ENCODE measurements at places on chromosomes 2 and 18.

DNA sequence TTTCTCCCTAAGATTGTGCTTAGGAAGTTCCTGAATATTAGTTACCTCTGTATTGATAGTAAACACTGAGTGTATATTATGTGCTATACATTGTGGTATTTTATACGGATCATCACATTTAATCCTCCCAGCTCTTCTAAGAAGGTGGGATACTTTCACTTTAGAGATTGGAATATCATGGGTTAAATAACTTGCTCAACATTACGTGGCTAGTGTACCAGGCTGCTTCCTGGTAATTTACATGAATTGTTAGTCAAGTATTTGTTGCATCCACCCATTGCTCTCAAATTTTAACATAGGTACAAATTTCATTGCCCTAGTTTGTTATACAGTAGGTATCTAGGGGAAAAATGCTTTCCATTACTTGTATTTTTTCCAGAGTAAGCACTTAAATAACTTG lies 21.4 kb downstream of the FAM98A start:
- no peak for DNase-seq

- DNase-seq, result no peak
Measured at GRCh38 chr2:69789772-69790600, 39.5 kb upstream of the GMCL1 start.

GRCh38 chr2:152071092-152071491 lies 27.8 kb downstream of the CACNB4 start:
- no peak for DNase-seq

DNA sequence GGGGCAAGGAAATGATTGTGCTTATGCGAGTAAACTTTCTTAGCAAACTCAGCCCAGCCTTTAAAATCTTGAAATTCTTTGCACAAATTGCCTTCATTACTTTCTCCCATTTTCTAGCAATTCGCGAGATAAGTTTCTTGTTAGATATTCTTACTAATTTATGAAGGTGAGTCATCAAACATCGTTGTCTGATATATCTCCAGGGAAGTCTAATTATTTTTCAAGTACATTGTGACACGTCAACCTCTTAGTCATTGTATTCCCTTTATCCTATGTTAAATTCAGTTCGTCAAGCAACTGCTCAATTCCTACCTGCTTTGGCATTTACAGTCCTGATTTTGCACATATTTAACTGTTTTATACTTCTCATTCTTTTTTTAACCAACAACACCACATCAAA lies 854.5 kb upstream of the CRIM1 start:
- DNase-seq, result no peak

DNA sequence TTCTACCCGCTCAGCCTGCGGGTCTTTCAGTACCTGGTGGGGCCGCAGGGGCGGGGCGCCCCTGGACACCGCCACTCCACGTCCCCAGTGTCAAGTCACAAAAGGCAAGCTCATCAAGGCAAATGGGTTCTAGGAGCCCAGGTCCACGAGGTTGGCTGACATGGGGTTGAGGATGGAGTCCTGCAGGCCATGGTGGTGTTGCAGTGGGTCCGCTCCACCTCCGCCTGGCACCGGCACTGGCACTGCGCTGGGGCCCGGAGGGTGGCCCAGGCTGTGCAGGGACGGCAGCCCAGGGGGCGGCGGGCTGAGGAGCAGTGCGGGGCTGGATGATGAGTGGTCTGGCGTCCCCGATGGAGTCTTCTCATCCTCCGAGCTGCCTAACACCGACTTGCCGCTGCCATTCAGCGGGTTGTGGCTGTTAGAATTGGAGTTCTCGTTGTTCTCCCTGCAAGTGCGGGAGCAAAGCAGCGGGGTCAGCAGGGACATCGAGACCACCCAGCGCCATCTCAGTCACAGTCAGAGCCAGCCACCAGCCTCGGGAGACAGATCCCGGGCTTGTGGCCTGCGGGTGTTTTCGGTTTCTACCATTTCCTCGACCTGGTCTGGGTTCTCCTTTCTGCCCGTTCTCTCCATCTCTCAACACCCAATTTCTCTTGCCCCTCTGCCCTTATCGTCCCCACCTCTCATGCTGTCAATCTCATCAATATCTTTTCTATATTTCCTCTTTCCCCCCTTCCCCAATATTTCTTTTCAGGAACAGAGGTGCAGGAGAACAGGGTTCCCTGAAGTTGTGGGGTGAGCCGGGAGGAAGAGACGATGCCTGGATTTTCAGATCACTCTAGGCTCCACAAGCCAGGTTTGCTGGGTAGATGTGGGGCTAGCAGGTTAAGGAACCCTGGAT lies 3.0 kb downstream of the SIX2 start:
- no peak for DNase-seq

DNA sequence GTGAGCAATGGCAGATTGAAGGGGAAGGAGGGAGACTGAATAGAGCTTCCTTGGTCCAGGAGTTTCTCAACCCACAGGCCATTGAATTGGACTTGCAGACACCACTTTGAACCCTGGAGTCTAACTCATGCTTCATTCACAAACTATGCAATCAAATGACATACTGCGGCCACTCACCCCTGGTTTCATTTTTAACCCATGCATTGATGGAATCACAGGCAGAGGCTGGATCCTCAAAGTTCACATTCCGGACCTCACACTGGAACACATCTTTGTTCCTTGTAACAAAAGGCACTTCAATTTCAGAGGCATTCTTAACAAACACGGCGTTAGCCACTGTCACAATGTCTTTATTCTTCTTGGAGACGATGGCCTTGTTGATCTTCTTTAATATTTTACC lies 40.7 kb downstream of the MRPL44 start:
- no peak for DNase-seq

DNA sequence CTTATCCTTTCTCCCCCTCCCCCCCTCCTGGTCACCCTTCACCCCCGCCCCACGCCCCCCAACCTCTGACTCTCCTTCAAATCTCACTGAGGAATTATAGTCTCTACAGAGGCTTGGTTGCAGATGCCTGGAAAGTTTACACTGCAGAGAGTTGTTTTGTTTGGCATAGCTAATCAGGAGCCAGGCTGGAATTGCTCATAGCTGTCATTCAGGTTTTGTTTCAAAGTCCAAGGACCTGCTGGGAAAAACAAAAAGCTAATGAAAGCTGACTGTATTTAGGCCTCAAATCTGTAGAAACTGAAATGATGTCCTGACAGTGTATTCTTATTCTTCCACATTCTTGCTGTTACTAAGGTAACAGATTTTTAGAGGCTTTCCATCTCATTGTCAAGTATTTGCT lies 22.6 kb downstream of the GREB1L start:
- DNase-seq, result no peak

GRCh38 chr18:35525795-35526494 lies 28.2 kb upstream of the INO80C start:
- DNase-seq, result no peak

- no peak for DNase-seq
Measured at GRCh38 chr18:75970212-75970611, 524.8 kb downstream of the ZNF516 start.

DNA sequence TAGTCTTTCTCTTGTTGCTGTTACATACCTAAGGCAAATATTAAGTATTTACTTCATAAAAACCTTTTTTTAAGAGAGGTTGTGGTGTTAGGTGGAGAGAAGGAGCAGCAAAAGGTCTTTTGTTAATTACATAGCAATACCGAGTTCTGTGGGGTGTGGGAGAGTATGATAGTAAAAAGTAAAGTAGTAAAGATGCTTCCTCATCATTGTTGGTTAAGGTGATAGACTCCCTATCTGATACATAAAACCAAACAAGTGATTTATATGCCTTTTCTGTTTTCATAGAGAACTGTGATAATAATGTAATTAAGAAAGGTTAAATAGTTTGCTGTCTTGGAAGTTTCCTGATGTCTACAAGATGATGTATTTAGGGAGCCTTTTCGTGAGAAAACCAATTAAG lies 75.4 kb downstream of the EML4 start:
- no peak for DNase-seq

- DNase-seq, result no peak
Measured at GRCh38 chr18:68438536-68438935, 276.4 kb downstream of the TMX3 start.

GRCh38 chr2:72126186-72127100 lies 21.2 kb downstream of the CYP26B1 start:
- DNase-seq, result no peak

GRCh38 chr2:123961576-123961975 lies 63.5 kb upstream of the CNTNAP5 start:
- DNase-seq, result no peak

DNA sequence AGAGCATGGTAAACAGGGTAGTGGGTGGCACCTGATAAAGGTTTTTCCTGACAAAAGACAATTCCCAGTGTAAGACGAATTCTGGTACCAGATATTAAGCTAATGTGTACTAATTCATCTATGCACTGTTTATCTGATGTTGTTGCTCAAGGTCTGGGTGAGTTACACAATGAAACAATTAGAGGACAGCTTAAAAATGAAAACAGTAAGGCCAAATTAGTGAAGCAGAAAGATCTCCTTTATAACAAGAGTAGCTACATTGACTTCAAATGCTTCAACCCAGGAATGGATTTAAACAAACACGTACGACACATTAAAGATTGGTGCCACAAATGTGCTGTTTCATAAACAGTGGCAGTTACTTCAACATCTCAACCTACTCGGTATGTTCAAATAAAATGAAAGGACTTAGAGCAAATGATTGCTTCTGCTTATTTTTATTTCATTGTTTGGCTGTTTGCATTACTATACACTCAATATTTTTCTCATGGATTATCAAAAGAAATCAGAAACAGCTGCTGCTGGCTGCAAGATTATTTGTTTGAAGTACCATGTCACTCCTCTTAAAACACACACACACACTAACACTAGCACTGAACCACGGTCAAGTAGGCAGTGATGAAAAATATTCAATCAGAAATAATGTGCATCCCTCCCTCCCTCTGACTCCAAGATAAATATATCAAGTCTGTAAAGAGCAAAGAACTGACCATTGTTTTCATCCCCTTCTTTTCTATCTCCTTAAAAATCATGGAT lies 94.4 kb upstream of the RND3 start:
- no peak for DNase-seq

DNA sequence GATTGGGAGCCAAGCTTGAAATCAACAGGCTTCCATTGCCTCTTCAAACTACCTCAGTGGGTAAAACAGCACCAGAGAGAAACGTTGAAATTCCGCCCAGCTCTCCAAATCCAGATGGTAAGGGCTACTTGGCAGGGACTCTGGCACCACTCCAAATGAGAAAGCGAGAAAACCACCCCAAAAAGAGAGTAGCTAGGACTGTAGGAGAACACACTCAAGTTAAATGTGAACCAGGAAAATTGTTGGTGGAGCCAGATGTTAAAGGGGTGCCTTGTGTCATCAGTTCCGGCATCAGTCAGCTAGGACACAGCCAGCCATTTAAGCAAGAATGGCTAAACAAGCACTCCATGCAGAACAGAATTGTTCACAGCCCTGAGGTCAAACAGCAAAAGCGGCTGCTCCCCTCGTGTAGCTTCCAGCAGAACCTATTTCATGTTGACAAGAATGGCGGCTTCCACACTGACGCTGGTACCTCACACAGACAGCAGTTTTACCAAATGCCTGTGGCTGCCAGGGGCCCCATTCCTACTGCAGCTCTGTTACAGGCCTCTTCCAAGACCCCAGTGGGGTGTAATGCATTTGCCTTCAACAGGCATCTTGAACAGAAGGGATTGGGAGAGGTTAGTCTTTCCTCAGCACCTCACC lies 167.3 kb downstream of the ASXL3 start:
- DNase-seq, result no peak

DNA sequence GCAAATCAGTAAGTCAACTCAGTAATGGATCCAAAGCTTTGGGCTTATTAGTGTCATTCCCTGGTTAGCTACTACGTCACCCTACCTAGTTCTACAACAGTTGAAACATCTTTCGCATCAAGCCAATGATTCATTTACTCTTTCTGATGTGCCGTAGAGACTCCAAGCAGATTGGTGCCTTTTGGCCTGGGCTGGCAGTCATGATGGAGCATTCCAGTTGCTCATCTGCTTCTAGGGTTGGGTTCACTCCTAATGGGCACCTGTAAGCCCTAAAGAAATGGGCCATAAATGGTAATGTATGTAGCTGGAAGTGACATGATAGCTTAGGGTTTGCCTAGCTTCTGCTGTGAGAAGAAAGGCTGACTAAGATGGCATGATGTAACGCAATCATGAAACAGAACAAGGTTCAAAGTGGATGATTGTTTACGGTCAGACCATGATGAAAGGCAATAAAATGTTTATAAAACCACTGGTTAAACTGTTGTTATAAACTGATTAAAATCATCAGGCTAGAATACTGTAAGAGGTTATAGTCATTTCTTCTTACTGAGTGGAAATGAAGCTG lies 20.4 kb upstream of the CCL20 start:
- DNase-seq, result no peak

- DNase-seq, result no peak
Measured at GRCh38 chr2:197498235-197498936, 1.3 kb downstream of the HSPD1 start.

- no peak for DNase-seq
Measured at GRCh38 chr2:222518570-222519381, 94.4 kb downstream of the SGPP2 start.

DNA sequence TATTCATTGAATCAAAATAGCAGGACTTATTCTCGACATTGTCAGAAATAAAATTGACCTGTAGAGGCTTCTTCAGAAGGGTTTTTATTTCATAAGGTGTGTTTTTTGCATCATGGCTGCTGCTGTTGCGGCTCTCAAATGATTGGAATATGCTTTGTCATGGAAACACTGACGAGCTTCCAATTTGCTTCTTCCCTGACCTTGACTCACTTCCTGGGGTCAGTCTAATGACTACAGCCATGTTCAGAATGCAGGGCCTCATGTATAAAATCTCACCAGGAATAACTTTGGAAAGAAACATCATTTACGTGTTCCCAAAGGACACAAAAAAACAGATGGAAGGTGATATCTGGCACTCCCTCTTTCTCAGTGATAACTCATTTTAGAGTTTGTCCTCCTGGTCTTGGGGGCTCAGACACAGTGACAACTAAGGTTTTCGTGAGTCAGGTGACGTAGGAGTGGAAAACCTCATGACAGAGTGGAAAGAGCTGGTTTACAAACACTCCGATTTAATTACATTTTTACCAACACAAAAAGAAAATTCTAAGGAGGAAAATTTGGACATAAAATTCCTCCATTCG lies 467.0 kb upstream of the RAB12 start:
- no peak for DNase-seq

- DNase-seq, result no peak
Measured at GRCh38 chr2:146244830-146245229, 1600.0 kb upstream of the ACVR2A start.

- peak; percentile 71 for DNase-seq
Measured at GRCh38 chr2:153487448-153487847, 8.9 kb upstream of the RPRM start.

Measured in NCI-H2081 (cell line).